ENCODE measurements at places on chromosomes 6 and 20.

GRCh38 chr20:14861028-14861699 is 523.8 kb upstream of the FLRT3 start:
- DNase-seq: no peak

DNA sequence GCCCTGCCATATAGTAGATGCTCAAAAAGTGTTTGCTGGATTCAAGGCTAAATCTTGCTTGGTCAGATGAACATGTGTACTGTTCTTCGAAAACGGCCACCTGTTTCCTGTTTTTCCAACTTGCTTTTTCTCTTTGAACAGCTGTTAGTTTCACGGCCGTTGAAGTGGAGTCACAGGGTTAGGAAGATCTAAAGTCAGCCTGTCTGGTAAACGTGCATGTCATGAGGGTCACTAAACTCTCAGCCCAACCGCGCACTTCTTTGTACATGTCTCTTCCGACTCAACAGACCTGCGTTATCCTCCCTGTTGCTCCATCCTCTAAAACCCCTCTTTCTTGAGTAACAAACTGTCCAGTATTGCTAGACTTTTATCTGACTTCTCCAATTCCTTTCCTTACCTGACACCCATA is 93.2 kb upstream of the MAN1A1 start:
- DNase-seq: peak; percentile 67

GRCh38 chr20:56423886-56424285 is 11.8 kb downstream of the CASS4 start:
- DNase-seq: no peak

DNA sequence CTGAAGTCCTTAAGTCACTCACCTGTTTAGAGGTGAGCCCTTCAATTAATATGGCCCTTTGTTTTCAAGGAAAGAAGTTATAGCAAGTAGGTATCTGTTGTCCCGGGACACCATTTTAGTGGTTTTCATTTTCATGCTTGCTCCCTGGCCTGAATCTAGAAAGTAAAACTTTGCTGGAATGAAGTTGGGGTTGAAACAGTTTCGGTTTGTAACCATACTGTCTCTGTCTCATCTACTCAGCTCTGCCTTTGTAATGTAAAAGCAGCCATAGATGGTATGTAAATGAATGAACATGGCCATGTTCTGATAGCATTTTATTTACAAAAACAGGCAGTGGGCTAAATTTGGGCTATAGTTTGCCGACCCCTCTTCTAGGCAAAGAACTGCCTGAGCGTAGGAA is 64.9 kb upstream of the GNRH2 start:
- DNase-seq: no peak

DNA sequence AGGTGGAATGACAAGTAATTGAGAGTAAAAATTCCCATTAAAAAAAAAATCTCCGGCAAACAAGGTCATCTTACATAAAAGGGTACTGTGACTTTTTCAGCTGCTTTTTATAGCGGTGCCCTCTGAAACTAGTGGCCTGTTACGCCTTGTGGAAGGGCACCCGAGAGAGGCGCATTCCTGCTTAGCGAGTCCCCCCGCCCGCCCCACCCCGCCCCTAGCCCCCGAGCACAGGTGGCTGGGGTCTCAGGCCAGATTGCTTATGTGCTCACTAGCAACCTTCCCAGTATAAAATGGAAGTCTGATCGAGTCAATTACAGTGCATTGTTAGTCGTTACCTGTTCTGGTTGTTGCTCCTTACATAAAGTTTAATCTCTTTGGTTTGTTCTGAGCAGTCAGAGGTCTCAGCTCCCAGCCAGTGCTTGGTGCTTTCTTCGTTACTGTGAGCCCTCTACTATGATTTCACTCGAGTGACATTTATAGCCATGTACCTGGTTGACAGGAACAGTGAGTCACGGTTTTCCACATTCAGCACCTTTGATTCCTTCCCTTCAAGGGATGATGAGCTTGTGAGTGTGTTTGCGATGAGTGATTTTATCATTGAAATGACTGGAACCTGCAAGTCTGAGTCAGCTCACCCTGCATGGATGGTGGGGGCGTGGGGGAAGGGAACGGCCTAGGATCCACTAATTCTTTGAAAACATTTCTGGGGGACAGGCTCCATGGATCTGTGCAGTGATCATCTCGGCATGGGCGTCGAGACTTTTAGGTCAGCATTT is 47.6 kb downstream of the ZDHHC14 start:
- no peak for DNase-seq

DNA sequence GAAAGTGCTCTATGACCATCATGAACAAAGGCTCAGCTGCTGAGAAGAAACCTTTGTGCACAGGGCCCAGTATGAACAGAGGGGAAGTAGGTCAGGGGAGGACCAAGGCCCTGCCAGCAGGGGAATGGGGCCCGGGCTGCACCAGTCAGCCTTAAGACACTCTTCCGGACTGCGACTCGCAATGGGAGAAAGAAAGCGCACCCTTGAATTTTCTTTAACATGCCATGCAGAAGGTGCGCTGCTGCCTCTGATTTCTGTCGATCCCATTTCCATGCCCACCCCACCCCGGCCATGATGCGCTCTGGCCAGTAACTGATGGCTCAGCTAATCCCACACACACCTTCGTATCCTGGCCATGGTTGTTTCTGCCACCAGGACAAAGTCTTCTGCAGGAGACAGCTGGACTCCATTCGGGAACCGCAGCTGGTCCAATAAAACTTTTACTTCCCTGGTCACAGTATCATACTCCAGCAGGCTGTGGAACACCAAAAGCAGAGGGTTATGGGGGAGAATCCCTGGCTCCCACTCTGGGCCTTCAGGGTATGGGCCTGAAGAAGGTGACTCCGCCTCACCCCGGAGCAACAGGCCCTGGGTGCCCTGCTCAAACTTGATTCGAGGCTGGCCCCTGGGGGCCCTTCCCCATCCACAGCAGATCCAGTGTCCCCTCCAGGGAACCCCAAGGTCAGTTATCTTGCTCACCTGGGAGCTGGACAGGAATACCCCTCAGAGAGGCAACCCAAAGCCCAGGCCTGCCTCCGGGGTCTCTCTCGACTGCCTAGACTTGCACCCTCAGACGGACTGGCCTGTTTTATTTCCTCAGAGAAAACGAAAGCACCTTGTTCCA is 20.3 kb downstream of the CST7 start:
- DNase-seq: no peak

DNA sequence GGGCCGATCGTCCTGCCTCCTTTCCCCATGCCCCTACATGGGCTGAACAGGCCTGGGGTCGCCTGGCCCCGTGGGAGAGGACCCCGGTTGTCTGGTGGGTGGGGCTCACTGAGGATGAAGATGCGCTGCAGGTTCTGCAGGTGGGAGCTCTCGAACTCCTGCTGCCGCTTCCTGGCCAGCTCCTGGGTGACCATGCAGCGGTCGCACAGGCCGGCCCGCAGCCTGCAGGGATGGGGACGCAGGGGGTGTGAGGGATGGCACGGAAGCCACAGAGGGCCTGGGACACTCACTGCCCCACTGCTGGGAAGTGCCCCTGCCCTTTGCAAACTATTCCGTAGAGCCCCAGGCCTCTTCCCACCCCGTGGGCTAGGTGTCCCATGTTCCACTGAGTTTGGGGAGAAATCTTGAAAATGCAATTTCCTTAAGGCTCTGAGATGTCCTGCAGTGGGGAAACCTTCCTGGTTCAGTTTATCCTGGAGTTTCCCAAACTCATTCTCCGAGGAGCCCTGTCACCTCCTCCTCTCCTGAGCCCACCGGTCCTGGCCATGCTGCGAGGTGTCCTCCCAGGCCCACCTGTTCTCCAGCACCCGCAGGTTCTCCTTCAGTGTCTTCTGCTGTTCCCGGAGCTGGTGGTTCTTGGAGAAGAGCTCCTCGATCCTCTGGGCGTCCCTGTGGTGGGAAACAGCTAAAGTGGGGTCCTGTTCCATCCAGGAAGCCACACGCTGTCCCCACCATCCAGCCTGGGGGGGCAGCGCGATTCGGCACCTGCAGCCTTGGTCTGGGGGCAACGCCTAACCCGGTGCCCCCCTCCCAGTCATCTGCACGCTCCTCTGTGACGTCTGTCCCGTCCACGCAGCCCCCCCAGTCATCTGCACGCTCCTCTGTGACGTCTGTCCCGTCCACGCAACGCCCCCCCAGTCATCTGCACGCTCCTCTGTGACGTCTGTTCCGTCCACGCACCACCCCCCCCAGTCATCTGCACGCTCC is 9.9 kb upstream of the CABLES2 start:
- no peak for DNase-seq

- peak; percentile 72 for DNase-seq
These were observed 197.8 kb downstream of the HAO1 start for GRCh38 chr20:7742479-7742878.

DNA sequence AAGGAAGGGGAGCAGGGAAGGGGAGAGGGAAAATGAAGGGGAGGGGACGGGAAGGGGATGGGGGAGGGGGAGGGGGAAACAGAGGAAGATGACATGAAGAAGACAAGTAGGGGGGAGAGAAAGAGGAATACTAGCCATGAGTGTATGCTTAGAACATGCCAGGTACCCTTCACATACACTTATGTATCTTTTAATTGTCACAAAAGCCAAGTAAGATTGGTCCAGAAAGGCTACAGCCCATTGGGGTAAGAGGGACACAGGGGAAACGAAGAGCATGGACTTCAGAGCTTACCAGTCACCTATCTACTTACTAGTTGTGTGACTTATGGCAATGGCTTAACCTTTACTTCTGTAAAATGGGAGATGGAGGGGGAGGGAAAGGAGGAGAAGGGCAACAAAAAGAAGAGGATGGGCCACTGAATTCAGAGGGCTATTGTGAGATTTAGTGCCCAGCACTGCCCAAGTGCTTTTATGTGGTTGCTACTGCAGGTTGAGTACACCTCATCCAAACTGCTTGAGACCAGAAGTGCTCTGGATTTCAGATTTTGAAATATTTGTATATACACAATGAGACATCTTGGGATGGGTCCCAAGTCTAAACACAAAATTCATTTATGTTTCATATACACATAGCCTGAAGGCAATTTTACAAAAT is 90.3 kb downstream of the ARHGAP18 start:
- DNase-seq: no peak

All from DMS 273 treated with DMSO at 0.1 percent for 48 hours (cell line).